Stromal cell of bone marrow (primary cell): ENCODE measurements at places on chromosomes 3 and 15.
A peak's percentile ranks its signal among the peaks of the same experiment; 100 is the strongest.

GRCh38 chr15:56228854-56229253 lies 14.8 kb downstream of the RFX7 start:
- DNase-seq = no peak

- DNase-seq = no peak
These were observed at the start of gene EPM2AIP1 for GRCh38 chr3:36992806-36993325. EPM2AIP1 (minus strand) TSS chr3:36993131; CDS start chr3:36993077, 54 bp downstream.

DNA sequence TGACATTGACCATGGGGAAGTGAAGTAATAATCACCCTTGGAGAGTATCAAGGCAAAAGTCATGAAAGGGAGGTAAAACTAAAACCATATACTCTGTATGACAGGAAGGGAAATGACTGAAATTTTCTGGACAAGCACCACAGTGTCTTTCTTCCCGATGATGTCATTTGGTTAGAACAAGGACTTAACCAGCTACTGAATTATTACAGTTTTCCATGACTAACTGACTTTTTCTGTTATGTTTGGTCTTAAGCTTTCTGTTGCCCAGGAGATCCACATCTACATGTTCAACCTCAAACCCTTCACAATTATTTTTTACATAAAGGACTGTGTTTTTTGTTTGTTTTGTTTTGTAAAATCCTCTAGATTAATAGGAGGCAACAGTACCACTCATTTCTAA lies 191.9 kb upstream of the IL12A start:
- peak; percentile 93 for DNase-seq

DNA sequence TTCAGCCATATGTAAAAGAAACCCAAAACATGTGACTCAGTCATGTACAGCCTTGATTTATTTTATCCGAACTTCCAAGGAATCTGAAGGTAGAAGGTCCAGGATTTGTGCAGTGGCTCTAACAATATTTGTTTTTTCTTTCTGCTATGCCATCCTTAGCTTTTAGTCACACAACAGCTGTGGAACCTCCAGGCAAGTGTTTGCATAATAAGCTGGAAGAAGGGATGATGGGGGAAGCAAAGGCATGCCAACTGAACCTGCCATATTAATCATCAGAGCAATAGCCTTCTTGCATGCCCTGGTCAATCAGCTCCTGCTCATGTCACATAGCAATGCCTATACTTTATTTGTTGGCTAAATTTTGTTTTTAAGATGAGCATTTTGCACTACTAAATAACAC lies 444.7 kb upstream of the ARPP21 start:
- DNase-seq = no peak
